ENCODE measurements at places on chromosomes 5 and 9. TPM values are rescaled to one million over a fixed set of nuclear protein-coding genes. Genes with fewer than 3 reads are reported as not detected.

DNA sequence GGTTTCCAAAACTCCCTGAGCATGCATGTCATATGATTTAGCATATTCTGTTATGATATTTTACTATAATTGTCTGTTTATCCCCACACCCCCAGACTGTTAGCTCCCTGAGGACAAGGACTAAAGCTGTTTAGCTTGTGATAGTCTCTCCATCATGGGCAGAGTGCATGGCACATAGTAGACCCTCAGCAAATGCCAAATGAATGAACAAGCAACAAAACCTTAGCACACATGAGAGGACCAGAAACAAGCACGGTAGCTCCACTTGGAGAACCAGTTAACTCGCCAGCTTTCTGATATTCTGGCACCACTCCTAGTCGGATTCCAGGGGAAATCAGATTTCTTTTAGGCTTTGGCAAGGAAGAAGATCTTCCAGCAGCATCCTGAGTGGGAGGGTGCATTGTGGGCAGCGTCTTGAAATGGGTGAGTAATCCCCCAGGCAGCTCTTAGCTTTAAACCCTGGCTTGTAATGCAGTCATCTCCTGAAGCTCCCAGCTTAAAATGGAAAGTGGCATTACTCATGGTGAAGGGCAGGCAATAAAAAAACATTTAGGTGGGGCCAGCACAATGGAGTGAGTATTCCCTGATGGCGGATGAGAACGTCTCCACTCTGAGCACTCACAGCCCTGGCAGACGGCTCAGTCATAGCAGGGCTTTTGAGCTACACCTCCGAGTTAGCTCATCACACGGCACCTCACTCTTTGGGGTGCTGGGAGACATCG lies 41.1 kb downstream of the FGF1 start:
- DNase-seq: peak; percentile 99

- DNase-seq: peak; percentile 84
These were observed 66.2 kb downstream of the ARHGEF28 start for GRCh38 chr5:73692166-73692640.

GRCh38 chr5:116365006-116365496 lies 209.6 kb downstream of the SEMA6A start:
- no peak for DNase-seq

DNA sequence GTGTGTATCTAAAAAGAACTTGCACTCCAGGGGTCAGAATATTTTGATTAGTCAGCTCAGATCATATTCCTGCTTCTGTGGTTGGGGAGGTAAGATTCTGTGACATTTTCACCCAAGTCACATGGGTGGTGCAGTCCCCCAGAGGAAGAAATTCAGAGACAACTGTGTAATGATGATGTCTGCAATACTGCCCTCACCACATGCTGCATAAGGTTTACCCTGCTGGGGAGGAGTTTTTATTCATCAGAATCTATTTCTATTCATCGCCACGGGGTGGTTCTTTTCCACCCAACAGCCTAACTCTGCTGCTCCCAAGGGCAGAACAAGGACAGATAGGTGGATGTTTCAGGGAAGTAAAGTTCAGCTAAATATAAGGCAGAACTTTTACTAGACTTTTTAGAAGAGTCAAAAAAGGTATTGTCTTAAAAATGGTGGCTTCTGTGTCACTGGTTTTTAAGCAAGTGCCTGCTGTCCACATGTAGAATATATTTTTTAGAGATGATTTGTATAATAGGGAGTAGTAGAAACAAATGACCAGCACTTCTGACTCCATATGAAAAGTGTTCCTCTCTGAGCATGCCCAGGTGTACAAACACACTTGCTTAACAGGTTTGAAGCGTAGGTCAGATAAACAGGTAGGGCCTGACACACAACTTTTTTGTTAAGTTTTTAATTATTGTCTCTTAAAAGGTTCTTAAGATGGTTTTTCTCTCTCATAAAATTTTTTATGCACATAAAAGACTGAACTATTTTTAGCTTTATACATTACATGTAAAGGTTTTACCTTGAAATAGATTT lies 352.7 kb downstream of the LRRC70 start:
- no peak for DNase-seq

DNA sequence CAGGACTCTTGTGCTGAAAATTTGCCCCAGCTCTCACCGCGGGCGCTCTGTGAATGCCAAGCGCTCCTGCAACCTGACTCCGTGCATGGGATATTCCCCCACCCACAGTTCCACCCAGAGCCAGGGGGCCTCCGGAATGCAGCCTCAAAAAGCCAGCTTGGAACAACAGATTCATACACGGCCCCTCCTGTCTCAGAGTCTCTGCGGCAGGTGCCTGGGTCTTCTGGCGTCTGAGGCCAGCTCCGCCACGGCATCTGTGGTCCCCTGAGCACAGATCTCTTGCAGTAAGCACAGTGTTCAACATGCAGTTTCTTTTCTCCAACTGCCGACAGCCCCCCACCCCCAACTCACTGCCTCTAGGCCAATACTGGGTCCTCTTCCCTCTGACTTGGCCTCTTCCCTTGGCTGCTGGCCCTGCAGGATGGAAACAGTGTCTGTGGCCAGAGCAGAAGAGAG lies 355.7 kb upstream of the IRX2 start:
- no peak for DNase-seq

GRCh38 chr9:87111010-87111409 lies 163.7 kb upstream of the GAS1 start:
- no peak for DNase-seq

- no peak for DNase-seq
These were observed 13.4 kb downstream of the SLC44A1 start for GRCh38 chr9:105257809-105258208.

GRCh38 chr5:59569158-59569557 lies 324.4 kb downstream of the PDE4D start:
- DNase-seq: no peak

DNA sequence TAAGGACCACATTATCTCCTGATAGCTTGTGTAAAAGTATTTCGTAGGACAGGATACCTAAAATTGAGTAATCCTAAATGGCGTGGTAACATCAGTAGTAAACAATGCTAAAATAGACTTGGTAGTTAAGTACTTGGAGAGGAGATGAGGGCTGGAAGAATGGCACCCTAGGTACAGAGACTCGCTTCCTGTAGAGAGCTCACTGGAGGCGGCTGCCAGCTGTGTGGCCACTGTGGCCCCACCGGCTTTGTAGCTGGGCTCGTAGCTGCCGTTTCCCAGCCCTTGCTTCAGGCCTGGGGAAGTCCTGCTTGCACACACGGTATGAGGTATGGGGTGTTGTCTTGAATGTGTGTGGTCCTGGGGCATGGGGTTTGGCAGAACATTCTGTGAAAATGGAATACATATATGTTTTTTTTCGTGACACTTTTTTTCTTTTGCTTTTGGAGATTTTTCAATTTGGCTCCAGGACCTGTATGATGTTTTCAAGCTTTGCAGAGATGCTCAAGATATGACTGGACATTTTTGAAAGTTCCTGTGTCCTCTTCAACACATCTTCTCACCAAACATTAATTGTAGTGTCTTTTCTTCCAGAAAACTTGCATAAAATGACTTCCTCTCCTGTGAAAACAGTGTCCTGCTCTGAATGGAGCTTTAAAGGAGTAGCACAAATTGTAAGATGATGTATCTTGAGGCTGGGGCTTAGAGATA lies 58.0 kb downstream of the RCL1 start:
- no peak for DNase-seq

GRCh38 chr5:132458651-132459030 lies 31.9 kb downstream of the IRF1 start:
- no peak for DNase-seq

WDR41 gene
- polyA plus RNA-seq: 29.0 TPM

FOCAD gene
- polyA plus RNA-seq: 9.1 TPM

All from foreskin keratinocyte (primary cell).